ENCODE measurements at places on chromosomes 2 and 18.

GRCh38 chr2:174577967-174578589 is 19.5 kb downstream of the WIPF1 start:
- no peak for DNase-seq

DNA sequence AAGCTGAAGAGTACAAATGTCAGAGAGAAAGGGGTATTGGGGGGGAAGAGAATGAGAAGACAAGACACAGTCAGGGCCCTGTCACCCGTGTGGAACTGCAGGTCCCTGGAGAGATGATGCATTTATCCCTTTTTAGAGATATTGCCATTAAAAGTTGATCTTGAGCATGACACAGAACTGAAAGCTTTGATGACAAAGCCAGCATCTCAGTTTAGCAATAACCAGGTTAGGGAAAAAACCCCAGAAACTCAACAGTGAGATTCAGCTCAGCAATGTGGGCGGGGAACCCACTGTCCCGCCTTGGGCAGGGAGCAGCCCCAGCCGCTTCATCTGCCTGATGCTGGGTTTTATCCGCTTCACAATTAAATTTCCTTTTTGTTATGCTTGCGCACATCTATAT is 181.1 kb downstream of the NEDD4L start:
- DNase-seq = no peak

GRCh38 chr2:132607426-132608090 is 62.4 kb downstream of the LYPD1 start:
- no peak for DNase-seq

- DNase-seq = no peak
These were observed 254.2 kb downstream of the SETBP1 start for GRCh38 chr18:44934901-44935300.
